Lower lobe of right lung (tissue), 2 donors: ENCODE measurements at places on chromosomes 13 and 19. TPM values are rescaled to one million over a fixed set of nuclear protein-coding genes. Genes with fewer than 3 reads are reported as not detected.

CAMSAP3 gene
- total RNA-seq = 25.6 TPM

DNA sequence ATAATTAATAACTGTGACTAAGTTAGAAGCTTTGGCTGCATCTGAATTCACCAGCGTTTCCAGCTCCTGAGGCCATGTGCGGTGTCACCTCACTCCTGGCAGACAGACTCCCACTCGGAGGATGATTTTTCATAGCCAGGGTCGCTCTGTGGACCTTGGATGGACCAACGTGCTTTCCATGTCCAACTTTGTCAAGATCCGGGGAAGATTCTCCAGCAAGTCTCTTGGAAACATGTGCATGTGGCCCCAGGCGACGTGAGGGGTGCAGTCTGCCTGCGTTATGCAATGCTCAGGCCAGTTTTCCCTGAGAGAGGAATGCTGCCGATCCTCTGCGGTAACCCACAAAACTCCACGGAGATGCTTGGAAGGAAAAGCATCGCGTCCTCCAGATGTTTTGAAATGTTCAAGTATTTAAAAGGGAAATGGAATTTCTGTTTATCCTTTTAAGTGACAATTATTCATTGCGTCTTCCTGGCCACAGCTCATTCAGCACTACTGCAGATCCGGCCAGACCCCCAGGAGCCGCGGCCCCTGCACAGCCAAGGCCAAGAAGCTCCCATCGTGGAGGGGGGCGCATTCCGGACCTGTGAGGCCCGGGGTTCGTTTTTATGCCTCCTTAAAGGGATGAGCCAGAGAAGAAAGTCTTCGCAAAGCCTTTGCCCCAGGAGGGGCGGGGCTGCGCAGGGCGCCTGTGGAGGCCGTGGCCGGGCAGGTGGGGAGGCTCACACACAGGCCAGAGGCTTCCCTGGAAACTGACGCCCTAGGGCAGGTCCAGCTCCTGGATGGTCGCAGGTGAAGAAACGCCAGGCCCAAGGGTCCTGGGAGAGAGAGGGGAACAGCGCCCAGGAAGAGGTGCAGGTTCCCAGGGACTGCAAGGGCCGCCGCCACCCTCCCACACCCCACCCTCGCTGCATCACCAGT lies 46.0 kb downstream of the C13orf46 start:
- peaks cover 23% of the 10 kb centered on the region for H3K4me1 ChIP-seq
- H3K27ac ChIP-seq = peak overlapping the region; percentile 18
- peaks cover 6% of the 10 kb centered on the region for H3K27me3 ChIP-seq
- no peaks in the 10 kb centered on the region for H3K36me3 ChIP-seq
- no peak overlapping the region for H3K4me3 ChIP-seq

- no peak for DNase-seq
- H3K27ac ChIP-seq = no peak overlapping the region
- H3K36me3 ChIP-seq = no peaks in the 10 kb centered on the region
Observed at GRCh38 chr13:18991060-18991459, 190.6 kb downstream of the TUBA3C start.

- H3K36me3 ChIP-seq = no peaks in the 10 kb centered on the region
- H3K27me3 ChIP-seq = peaks cover 13% of the 10 kb centered on the region
- no peaks in the 10 kb centered on the region for H3K4me1 ChIP-seq
- no peak for DNase-seq
- H3K4me3 ChIP-seq = no peak overlapping the region
Observed at GRCh38 chr19:51319649-51320279, 8.3 kb downstream of the IGLON5 start.

DNA sequence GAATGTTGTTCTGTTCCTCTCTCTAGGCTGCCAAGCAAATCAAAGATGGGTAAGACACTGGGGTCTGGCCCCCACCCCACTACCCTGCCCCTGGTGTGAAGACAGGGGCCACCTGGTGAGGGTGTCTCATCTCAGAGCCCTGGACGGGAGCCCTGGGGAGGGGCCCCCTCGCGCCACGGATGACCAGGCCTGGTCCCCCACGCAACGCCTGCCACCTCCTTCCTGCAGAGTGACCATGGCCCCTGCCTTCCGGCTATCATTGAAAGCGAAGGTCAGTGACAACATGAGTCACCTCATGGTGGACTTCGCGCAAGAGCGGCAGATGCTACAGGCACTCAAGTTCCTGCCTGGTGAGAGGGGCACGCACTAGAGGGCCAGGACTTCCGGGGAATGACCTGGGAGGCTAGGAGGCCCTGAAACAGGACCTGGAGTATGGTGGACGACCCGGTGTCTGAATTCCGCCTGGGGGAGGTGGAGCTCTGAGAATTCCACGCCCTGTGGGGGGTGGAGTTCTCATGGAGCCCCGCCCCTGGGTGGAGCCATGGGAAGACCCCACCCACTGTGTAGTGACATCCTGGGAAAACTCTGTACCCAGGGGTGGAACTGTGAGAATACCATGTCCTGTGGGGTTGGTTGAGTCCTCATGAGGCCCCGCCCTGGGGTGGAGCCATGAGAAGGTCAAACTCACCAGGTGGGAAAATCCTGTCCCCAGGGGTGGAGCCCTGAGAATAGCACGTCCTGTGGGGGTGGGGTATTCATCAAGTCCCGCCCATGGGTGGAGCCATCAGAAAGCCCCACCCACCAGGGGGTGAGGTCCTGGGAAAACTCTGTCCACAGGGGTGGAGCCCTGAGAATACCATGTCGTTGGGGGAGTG lies 6.1 kb downstream of the FSD1 start:
- H3K27me3 ChIP-seq = peaks cover 2% of the 10 kb centered on the region
- no peak overlapping the region for H3K4me3 ChIP-seq
- no peak for DNase-seq
- no peak overlapping the region for H3K27ac ChIP-seq
- H3K4me1 ChIP-seq = no peaks in the 10 kb centered on the region

DNA sequence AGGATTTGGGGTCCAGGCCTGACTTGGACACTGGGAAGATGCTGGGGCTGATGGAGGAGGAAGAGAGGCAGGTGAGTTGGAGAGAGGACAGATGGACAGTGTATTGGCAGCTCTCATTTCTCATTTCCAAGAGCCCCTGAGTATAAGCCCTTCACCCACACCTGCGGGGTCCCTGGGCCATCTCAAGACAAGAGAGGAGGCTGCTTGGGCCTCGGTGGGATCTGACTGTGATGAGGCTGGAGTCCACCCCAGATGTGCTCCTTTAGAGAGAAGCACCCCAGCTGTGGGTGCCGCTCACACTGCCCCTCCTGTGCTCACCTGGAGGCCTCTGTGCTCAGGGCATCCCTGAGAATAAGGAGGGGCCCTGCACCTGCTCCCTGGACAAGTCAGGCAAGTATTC lies 3.7 kb downstream of the LILRA2 start:
- H3K27me3 ChIP-seq = peaks cover 4% of the 10 kb centered on the region
- no peak for DNase-seq
- no peak overlapping the region for H3K4me3 ChIP-seq
- H3K36me3 ChIP-seq = no peaks in the 10 kb centered on the region
- H3K4me1 ChIP-seq = no peaks in the 10 kb centered on the region
- no peak overlapping the region for H3K27ac ChIP-seq
